Thymus (tissue), 14 donors: ENCODE measurements at places on chromosomes 6 and 20. TPM values are rescaled to one million over a fixed set of nuclear protein-coding genes. Genes with fewer than 3 reads are reported as not detected.

HCRTR2 gene
- 0.09 TPM for total RNA-seq

KAT14 gene
- total RNA-seq: 17.1 TPM

CAGE1 gene
- total RNA-seq: 0.09 TPM

CFB gene
- total RNA-seq: 17.0 TPM

KCNK15 gene
- 0.05 TPM for total RNA-seq

CYP39A1 gene
- total RNA-seq: 1.7 TPM

SCAND1 gene
- total RNA-seq: 53.8 TPM

PBX2 gene
- 28.1 TPM for total RNA-seq

CD109 gene
- total RNA-seq: 5.0 TPM

GRCh38 chr6:16358531-16359138 lies 120.2 kb downstream of the GMPR start:
- DNase-seq: no peak

- no peak for DNase-seq
Observed at GRCh38 chr20:53439616-53440015, 154.0 kb downstream of the ZNF217 start.

DNA sequence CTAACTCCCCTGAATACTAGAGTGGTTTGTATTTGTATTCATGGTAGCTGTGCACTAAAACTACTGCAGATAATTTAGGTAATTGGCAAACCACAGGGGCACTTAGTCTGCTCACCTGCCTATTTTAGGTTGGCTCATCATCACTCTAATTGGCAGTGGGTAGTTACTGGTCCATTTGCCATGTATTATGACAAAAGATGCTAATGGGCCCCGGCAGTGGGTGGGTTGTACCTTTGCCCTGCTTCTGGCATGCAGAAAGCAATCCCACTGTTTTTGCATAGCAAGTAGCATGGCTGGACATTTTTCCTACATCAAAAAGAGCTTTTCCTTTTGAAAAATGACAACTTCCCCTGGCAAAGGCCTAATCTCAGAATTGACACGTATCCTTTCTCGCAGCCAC lies 741.4 kb upstream of the MAP3K7 start:
- DNase-seq: no peak

DNA sequence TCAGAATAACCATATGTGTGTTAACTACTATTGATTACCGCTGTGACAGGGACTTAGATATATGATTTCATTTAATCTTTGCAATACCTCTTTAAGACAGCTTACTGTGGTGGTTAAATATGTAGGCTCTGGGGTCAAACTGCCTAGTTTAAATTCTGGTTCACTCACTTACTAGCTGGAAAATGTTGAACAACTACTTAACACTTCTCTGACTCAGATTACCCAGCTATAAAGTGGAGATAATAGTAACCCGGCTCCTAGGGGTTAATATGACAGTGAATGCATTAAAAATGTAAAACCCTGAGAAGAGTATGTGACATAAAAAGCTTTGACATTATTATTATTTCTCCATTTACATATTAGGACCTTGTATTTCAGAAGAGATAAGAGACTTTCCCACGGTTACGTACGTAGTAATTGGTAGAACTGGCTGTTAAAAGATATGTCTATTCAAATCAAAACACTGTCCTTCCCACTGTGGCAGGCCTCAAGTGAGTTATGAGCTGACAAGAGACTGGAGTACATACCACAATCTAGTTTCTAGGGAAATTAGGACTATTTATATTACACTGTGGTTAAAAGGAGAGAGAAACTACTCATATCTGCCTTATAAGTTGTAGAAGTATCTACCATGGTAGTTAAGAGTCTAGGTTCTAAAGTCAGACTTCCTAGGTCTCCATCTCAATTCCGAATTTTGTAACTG lies 4.4 kb upstream of the PLCB1 start:
- DNase-seq: no peak

DNA sequence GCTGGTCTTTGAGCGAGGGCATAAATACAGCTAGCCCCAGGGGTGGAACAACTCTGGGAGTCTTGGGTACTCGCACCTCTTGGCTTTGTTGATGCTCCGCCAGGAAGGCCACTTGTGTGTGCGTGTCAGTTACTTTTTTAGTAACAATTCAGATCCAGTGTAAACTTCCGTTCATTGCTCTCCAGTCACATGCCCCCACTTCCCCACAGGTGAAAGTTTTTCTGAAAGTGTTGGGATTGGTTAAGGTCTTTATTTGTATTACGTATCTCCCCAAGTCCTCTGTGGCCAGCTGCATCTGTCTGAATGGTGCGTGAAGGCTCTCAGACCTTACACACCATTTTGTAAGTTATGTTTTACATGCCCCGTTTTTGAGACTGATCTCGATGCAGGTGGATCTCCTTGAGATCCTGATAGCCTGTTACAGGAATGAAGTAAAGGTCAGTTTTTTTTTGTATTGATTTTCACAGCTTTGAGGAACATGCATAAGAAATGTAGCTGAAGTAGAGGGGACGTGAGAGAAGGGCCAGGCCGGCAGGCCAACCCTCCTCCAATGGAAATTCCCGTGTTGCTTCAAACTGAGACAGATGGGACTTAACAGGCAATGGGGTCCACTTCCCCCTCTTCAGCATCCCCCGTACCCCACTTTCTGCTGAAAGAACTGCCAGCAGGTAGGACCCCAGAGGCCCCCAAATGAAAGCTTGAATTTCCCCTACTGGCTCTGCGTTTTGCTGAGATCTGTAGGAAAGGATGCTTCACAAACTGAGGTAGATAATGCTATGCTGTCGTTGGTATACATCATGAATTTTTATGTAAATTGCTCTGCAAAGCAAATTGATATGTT lies 19.2 kb downstream of the IRF4 start:
- no peak for DNase-seq

GRCh38 chr20:49140834-49141233 lies 47.3 kb downstream of the STAU1 start:
- DNase-seq: no peak

DNA sequence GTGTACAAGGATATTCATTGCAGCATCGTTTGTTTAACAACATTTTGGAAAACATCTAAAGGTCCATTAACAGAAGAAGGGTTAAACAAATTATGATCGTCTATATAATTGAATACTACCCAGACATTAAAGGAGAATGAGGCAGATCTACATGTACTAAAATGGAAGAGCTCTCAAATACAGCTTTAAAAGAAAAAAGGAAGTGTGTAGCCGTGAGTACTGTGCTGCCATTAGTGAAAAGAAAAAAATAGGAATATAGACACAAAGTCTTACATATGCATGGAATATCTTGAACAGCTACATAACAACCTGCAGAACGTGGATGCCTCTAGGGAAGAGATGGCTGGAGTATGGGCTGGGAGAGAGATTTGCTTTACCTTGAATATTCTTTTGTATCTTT lies 37.9 kb downstream of the PRDM1 start:
- no peak for DNase-seq

GRCh38 chr20:53175135-53175780 lies 203.1 kb downstream of the TSHZ2 start:
- no peak for DNase-seq

DNA sequence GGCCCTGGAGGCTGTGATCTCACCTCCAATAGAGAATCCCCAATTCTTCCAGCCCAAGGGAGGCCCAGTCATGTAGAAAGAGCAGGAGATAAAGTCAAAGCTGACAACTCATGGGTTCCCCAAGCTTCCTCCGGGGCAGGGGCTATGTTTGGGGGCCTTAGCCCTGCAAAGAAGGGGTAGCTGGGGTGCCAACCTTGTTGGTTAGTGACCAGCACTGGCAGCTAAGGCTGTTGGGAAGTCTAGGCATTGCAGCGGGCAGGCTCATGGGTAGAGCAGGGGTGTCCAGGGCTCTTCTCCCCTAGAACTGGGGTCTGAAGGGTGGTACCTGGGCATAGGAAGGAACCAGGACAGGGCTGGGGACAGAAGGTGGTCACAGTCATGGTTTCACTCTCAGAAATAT lies 36.4 kb downstream of the TGM2 start:
- no peak for DNase-seq

- no peak for DNase-seq
Observed at GRCh38 chr6:12873691-12874090, 157.1 kb downstream of the PHACTR1 start.

- DNase-seq: no peak
Observed at GRCh38 chr6:70059039-70059719, 192.8 kb downstream of the COL19A1 start.

DNA sequence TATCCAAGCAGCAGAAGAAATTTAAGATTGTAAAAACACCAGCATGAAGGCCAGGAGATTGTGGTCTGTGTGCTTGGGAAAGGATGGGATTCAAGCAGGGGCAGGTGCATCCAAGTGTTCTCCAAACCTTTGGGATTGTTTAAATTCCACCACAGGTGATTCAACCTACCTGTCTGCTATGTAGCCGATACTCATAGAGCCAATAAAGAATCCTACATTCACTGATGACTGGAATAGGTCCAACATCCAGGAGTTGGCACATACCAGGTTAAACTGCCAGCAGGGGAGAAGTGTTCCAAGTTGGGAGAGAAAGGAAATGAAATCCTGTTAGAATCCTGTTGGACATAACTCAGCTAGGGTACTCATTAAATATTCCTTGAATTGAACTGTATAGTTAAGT lies 2.2 kb downstream of the SLC22A2 start:
- no peak for DNase-seq

GRCh38 chr20:40958598-40958997 lies 70.0 kb upstream of the TOP1 start:
- DNase-seq: no peak

DNA sequence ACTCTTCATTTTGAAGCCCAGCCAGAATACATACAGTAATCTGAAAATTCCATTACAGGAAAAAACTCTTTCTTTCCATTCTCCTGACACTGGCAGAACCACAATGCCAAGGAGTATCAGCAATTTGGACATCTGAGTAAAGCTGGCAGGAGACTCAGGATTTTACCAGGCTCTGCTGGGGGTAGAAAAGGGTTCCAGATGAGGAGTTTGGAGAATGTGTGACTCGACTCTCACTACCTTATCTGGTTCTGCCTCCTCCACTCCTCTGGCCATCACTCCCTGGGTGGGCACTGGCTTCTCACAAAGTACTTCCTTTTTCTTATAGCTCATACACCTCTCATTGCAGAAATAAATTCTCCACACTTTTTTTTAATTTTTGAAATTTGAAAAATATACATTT lies 10.6 kb upstream of the WFDC8 start:
- DNase-seq: no peak

- no peak for DNase-seq
Observed at GRCh38 chr6:162408826-162409535, 318.6 kb downstream of the PRKN start.

- no peak for DNase-seq
Observed at GRCh38 chr6:90578894-90579549, 7.8 kb downstream of the MAP3K7 start.

DNA sequence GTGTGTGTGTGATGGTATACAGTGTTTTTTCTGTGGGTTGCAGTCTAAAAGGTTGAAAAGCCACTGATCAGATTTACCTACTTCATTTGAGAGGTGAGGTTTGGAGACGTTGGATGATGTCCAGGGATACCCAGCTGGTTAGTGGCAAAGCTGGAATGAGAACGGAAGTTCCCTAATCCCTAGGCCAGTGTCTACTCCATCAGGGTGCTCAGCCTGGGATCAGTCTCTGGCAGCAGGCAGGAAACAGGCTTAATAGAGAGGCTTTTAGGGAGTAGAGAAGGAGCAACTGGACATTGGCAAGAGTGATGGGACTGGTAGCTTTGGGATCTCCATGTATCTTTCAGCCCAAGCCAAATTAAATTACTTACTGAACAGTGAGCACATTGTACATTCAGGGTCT lies 80.7 kb downstream of the C6orf52 start:
- DNase-seq: no peak
